ENCODE measurements at places on chromosomes 2 and 18. TPM values are rescaled to one million over a fixed set of nuclear protein-coding genes. Genes with fewer than 3 reads are reported as not detected.

CIB4 gene
- total RNA-seq = not detected

FAM237A gene
- total RNA-seq = not detected

ASB18 gene
- total RNA-seq = not detected

PSMA8 gene
- total RNA-seq = 2.1 TPM

- DNase-seq = no peak
These were observed 164.8 kb downstream of the METTL4 start for GRCh38 chr18:2406544-2406943.

GRCh38 chr2:200845194-200845593, 19.3 kb downstream of the CLK1 start:
- DNase-seq = no peak

GRCh38 chr2:122075381-122075780, 319.9 kb downstream of the TSN start:
- DNase-seq = no peak

DNA sequence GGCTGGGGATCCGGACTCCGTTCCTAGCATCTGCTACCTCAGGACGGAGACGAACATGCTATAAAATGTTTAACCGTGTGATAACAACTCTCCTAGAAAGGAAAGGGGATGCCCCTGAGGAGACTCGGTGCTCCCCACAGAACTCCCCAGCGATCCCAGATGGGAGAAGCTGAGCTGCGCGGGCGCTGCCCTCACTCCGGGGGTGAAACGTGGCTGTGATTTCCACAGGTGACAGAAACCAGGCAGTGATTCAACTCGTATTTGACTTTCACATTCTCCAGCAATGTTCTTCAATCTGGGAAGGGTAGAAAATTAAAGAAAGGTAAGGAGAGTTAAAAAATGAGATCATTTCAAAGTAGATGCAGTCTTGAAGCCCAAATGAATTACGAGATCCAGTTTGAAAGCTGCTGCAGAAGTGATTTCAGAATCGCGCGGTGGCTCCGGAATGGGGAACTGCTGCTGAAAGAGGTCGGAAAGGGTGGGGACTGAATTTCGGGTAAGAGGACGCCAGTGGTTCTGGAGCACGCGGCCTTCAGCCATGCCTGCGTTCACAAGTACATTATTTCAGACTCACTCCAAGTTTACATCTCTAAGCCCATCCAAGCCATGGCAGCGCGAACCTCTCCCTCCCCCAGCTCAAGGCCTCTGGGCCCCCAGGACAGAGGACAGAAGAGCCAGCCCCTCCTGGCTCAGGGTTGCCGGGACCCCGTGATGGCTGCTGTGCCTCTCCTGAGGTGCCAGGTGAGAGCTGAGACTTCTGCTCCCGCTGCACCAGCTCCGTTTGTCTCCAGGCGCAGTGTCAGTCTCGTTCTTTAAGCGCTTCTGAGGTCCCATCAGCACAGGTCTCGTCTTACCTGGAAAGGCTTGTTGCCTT, 39.5 kb downstream of the ADNP2 start:
- no peak for DNase-seq

- no peak for DNase-seq
These were observed 2.4 kb downstream of the RTKN start for GRCh38 chr2:74439373-74439772.

GRCh38 chr18:9015689-9016088, 86.8 kb upstream of the NDUFV2 start:
- no peak for DNase-seq

- DNase-seq = no peak
These were observed 422.7 kb upstream of the TNP1 start for GRCh38 chr2:217282531-217282930.

GRCh38 chr2:232389327-232389726, 10.8 kb downstream of the ALPP start:
- no peak for DNase-seq

DNA sequence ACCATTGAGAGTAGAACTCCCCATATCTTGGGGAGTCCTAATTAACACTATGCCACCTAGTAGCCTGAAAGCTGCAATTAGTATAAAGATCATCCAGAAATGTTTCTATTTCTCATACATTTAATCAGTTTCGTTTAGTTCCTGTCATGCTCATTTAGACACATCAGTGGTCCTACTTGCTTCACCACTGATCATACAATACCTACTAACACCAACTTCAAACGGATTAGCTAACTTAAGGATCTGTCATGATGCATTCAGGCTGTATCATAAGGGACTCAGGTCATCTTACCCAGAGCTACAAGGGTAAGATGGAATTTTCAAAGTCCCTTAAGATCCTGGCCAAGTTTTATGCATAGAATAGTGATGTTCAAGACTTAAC, 6.8 kb downstream of the SRSF7 start:
- DNase-seq = no peak

DNA sequence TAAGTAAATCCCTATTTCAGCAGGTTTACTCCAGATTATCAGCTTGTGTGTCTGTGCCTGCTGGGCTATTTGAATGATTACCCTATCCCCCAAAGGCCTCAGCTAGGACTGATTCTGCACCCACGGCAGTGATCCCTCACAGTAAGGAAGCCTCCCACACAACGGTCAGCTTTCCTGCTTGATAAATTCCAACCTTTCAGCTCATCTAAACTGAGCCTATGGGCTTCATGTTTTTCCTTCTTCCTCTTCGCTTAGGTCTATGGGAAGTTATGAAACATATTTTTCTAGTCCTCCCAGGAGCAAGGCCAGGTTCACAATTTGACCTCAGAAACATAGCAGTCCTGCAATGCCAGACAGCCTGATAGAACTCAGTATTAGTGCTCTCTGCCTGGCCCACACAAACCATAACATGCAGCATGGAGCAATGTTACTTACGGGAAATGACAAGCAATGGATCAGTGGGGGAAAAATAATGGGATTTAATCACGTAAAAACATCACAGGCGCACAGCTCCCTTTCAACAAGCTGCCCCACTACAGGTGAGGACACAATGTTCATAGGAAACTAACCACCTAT, 170.9 kb downstream of the ZNF521 start:
- no peak for DNase-seq

GRCh38 chr2:20722592-20723240, 55.8 kb downstream of the GDF7 start:
- DNase-seq = no peak

GRCh38 chr18:29459972-29460371, 1283.0 kb upstream of the CDH2 start:
- no peak for DNase-seq

GRCh38 chr2:15272942-15273341, 288.2 kb downstream of the NBAS start:
- no peak for DNase-seq

- DNase-seq = no peak
These were observed 685.4 kb upstream of the NRXN1 start for GRCh38 chr2:51717312-51717711.

GRCh38 chr2:67516899-67517530, 119.9 kb downstream of the ETAA1 start:
- no peak for DNase-seq

GRCh38 chr2:218832081-218832480, 478 bp upstream of the PRKAG3 start:
- DNase-seq = no peak

DNA sequence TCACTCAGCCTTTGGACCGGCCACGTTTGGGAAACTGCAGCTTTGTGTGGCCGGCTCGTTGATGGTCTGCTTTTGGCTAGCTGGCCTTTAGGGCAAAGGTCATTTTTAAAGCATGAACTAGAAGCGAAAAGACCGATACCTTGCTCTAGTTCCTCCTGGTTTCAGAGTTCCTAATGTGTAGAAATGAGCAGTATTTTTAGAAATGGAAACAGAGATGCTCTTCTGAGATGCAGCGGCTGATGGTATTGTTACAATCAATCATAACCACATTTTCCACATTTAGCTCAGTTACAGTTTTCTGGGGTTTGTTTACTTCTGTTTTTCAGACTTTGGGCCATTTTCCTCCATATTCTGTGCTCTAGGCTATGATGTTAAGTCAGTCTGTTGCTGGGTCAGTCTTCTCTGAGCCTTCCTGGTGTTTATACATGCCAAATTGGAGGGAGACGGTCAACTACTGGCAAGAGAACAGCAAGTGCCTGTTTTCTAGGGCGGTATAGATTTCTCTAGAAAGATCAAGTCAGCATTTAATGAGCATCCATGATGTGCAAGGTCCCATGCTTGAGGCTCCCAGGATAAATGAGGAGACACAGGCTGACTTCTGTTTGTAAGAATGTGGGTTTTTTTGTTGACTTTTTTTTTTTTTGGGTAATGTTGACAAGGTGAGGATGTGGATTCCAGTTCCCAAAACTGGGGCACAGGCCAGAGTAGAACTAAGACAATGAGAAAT, 28.0 kb downstream of the RNF144A start:
- no peak for DNase-seq

DNA sequence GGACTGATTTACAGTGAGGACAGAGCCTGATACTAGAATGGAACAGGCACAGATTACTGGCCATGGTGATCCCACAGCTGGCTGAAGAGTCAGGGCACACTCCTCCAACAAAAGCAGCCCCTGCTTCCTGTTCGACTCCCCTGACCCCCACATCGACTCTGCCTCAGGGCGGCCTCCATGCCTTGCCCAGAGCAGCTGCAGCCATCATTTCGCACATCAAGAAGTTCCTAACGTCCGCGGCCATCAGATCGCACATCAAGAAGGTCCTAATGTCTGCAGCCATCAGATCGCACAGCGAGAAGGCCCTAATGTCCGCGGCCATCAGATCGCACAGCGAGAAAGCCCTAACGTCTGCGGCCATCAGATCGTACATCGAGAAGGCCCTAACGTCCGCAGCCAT, 192.8 kb upstream of the PXDN start:
- no peak for DNase-seq

- DNase-seq = no peak
These were observed 211.1 kb downstream of the PTPRM start for GRCh38 chr18:7778181-7778580.

DNA sequence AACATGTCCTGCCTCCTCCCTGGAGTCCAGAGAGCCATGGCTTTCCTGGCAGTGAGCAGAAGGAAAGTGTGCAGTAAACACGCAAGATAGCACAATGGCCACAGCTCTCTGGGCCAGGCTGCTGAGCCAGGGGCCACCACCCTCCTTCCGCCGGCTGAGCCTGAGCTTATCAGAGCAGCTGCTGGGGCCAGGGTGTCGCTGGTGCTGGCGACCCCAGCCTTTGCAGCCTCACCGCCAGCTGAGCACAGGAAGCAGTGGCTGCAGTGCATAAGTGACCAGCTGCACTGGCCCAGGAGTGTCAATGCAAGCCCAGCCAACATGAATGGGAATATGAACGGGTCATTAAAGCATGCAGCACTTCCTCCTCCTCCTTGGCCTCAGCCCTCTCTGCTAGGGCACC, 172.0 kb downstream of the ZFP36L2 start:
- no peak for DNase-seq

DNA sequence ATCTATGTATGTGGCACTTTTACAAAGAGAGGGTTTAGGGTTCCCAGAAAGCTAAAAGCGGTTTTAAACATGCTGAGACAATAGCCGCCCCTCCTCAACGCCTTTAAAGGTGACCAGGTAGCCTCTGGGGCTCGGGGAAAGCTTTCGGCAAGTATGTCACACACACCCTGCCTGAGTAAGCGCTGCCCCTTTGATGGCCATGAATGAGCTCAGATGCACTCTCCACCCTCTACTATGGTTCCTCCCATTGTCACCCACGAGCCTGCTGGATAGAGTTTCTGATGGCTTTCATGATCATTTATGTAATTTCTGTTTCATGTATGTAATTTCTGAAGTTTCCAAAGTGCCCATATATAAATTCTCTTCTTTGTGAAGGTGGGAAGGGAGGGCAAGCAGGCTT, 44.1 kb upstream of the GRHL1 start:
- no peak for DNase-seq

DNA sequence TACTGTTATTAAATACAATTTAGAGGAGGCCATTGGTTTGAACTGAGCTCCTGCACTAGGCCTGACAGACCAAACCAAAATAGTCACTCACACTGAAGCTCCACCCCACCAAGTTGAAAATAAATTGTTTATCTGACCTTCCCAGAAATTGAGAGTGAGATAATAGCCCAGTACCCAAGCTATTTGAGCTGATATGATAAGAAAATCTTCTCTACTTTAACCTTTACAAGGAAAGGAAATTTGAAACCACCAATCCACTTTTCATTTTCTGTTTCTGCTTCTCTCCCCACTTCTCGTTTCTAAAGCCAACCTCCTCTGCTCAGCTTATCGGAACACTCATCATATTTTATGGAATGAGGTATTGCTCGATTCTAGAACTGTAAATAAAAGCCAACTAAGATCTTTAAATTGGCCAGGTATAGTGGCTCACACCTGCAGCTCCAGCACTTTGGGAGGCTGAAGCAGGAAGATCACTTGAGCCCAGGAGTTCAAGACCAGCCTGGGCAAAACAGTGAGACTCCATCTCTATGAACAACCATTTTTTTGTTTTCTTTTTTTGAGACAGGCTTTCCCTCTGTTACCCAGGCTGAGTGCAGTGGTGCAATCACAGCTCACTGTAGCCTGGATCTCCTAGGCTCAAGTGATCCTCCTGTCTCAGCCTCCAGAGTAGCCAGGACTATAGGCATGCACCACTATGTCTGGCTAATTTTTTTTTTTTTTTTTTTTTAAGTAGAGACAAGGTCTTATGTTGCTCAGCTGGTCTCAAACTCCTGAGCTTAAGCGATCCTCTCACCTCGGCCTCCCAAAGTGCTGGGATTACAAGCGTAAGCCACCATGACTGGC, 13.3 kb upstream of the GALM start:
- DNase-seq = no peak

- DNase-seq = no peak
These were observed 210.3 kb downstream of the CLIP4 start for GRCh38 chr2:29325544-29325943.

DNA sequence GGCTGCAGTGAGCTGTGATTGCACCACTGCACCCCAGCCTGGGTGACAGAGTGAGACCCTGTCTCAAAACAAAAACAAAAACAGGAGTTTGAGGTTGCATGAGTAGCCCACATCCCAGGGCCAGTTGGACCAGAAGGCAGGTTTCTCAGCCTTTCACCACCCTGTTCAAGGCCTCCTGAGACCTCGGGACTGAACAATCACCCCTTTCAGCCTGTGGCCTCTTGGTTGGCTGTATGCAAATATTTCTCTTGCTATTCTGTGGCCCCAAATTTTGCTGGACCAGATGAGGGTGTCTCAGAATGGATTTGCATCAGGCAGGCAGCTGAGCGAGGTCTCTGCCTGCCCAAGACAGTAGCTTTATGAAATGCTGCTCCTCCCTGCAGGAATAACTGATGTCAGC, 56.9 kb downstream of the DPYSL5 start:
- no peak for DNase-seq

DNA sequence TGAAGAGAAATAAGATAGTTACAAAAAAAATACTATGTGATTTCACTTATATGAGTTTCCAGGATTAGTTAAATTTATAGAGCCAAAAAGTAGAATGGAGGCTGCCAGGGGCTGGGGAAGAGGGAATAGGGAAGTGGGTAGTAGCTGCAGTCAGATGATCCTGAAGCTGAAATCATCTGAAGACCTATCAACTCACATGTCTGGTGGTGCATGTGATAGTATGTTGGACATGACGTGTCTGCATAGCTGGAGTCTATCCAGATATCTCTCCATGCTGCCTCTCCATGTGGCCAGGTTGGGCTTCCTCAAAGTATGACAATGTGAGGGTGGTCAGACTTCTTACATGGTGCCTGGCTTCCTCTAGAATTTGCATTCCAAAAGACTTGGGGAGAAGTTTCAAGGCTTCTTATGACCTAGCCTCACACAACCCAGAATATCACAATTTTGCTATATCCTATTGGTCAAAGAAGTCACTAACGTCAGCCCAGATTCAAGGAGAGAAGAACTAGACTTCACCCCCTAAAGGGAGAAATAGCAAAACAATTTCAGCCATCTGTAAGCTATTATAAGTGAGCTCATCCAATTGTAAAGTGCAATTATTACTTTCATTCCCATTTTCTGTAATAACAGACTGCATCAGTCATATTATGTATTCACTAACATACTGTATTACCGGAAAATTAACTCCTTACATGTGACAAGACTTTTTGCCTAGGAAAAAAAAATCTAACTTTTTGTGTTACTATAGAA, 14.0 kb upstream of the ZNF396 start:
- DNase-seq = no peak
